ENCODE measurements at places on chromosomes 2 and 18. TPM values are rescaled to one million over a fixed set of nuclear protein-coding genes. Genes with fewer than 3 reads are reported as not detected.

GRCh38 chr2:170524828-170525565 is 190.1 kb upstream of the SP5 start:
- no peak for DNase-seq

DNA sequence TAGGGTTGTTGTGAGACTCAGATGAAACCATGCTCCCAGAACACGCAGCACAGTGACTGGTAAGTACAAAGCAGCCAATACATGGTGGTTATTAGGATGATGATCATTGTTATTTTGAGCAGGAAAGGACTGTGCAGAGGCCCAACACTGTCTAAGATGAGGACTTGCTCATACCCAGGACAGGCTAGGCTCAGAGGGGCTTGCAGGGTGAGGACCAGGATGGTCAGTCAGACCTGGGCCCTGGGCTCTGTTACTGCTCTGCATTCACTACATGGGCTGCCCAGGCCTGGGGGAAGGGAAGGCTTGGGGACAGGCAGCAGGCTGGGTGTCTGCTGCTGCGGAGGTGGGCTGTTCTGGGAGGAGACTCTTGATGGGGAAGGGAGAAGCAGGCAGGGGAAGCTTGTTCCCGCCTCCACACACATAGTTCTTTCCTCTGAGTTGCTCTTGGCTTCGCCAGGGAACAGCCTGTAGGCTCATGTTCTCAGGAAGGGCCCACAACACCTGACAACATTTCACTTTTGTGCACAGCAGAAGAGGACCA is 17.5 kb downstream of the CAPN13 start:
- DNase-seq: no peak

- DNase-seq: no peak
Measured at GRCh38 chr2:236554629-236555282, 14.9 kb upstream of the ACKR3 start.

DNA sequence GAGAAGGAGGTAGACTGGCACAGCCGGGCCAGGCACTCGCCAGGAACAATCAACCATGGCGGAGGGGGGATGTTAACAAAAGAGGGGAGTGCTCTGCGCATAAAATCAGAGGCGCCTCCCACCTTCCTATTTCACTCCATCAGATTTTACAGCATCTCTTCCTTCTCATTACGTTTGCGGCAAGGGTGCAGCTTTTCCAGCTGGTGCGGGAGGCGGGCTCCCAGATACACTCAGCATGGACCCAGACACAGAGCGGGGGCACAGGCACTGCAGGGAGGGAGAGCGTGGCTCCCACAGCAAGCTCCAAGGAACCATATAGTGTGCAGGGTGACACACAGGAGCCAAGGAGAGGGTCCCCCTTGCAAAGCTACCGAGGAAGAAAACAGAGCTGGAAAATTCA is 176.3 kb downstream of the EIPR1 start:
- no peak for DNase-seq

DNA sequence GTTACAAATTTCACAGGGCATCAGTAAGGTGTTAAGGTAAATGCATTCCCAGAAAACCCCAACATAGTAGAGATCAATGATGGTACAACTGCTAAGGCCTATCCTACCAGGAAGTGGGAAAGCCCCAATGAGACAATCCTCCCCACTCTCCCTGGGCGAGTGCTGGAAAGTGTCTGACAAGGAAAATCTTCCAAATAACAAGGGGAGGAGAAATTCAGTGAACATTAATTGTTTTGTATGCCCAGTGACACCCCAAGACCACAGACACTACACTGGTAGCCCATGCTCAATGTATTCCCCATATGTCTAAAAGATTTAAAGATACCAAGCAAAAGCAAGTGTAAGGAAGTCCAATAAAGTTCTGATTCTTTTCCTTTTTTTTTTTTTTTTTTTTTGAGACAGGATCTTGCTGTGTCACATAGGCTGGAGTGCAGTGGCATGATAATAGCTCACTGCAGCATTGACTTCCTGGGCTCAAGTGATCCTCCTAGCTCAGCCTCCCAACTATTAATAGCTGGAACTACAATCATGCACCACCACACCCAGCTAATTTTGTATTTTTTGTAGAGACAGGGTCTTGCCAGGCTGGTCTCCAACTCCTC is 24.7 kb downstream of the B4GALT6 start:
- no peak for DNase-seq

DNA sequence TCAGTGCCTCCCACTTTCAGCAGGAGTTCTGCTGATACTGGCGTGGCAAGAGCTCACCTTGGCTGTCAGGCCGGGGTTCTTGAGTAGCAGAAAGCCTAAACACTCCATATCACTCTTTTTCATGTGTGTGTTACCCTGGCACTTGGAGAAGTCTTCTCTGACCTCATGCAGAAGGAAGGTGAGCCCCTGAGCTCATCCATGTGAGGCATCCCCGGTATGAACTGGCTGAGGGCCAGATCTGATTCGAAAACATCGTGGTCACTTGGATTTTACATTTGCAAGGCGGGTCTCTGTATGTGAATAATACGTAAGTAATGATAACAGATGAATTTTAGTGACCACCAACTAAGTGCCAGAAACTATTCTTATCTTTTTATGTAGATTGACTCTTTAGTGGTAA is 93.6 kb downstream of the RAPGEF4 start:
- no peak for DNase-seq

DNA sequence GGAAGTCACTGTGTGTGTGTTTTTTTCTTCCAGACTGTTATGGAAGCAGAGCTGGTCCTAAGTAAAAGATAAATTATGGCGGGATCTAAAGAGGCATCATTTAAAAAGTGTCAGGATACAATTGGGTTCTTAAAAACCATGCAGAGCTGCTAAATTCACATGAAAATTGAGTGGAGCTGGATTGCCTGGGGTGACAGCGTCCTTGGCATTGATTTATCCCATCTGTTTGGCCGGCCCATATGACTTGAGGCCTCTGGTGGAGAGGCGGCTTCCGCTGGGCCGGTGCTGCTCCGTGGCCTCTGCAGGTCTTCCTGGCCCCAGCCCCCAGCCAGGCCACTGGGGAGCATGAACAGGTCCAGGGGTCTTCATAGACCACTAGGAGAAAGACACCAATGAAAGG is 165.5 kb downstream of the GLI2 start:
- DNase-seq: peak; percentile 73

DNA sequence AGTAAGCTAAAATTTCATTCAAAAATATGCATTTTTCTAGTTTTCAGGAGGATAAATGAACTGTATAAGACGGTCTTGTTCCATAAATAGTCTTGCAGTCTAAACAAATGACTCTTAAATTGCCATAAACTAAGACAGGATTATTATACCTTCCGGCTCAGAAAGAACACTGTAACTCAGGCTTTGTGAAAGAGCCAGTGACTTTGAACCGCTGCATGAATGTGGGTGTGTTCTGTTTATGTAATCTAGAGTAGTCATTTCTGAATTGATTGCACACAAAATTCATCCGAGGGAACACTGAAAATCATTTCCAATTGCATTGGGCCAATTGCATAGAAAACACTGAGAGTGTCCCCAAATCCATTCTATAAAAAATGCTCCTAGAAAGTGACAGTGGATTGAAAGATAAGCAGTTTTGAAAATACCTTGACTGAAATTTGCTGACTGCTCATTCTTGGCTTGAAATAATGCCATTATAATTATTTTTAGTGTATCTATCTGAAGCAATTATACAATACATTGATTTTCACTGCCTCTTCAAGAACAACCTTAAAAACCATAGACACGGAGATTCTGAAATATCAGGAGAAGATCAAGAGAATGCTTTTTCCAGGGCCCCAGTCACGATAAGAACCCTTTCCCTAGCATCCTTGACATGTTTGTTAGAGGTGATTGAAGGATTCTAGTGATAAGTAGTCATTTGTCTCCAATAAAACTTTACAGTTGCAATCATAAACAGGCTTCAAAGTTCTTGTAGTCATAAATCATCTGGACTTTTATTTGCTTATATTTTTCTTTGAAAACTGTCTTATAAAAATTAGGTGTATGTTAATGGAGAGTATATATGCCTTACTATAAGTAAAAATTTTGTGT is 55.4 kb downstream of the CNTNAP5 start:
- no peak for DNase-seq

DNA sequence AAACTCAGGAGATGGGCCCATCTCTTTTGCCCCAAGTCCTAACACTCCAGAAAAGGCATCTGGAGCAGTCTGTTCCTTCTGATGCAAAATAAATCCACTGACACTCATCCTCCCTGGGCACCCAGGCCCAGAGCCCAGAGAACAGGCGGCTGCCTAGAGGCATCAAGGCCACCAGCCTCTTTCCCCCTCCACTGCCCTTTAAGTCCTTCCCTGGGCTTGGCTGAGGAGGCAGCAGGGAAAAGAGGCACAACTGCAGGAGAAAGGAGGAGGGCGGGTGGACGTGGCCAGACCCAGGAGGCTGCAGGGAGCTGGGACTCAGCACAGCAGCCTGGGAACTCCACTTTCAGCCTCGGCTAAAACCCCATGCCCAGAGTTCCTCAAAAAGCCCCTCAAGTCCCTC is 99.7 kb upstream of the ID2 start:
- no peak for DNase-seq

- no peak for DNase-seq
Measured at GRCh38 chr2:14899621-14900414, 267.3 kb downstream of the LRATD1 start.

GRCh38 chr2:43707255-43708015 is 31.2 kb upstream of the C1GALT1C1L start:
- DNase-seq: peak; percentile 6

DNA sequence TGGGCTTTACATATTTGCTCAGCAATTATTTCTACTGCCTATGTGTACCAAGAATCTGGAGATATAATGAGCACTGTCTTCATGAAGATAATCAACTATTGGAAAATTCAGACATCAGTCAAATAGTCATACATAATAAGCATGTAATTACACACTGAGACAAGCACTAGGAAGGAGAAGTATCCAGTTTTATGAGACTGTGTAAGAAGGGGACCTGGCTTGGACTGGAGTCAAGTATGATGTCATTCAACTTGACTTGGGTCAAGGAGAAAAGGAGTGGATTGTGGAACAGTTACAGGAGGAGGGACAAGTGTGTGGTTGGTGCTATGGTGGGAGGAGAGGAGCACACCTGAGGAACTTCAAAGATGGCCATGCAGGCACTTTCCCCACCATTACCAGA is 419.8 kb upstream of the TRIB2 start:
- no peak for DNase-seq

GRCh38 chr2:76667821-76668271 is 854.3 kb downstream of the LRRTM4 start:
- peak; percentile 67 for DNase-seq

GRCh38 chr2:81250270-81250669 is 945.7 kb upstream of the LRRTM1 start:
- no peak for DNase-seq

GRCh38 chr18:71809711-71810110 is 734.4 kb downstream of the CBLN2 start:
- DNase-seq: no peak

DNA sequence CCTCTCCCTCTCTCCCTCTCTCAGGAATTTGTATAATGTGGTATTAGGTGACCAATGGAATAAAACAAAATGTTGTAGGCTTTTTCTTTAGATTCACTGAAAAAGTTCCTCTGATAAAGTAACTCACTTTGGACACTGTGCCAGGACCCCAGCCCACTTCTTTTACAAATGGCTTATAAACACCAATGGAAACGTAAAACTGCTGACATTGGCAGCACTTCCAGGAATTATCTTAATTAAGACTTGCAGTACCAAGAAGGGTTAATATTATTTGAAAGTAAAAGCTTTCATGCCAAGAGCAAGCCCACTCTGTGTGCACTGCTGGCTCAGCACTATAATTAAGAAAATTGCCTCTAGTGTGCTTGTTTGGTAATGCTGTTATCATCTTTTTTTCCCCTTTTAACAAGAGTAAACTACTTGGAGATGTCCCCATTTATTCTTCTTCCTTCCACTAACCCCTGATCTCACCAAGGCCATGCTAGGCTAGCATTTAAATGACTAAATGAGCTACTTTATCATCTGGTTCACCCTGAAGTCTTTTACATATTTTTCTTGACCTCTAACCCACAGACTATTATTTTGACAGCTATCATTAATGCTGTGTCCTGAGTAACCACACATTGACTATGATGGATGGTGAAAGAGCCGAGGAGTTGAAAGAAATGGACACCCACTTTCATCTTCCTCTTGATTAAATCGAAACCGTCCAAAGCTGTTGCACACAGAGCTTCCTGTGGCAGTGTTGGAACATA is 232.2 kb upstream of the ETAA1 start:
- no peak for DNase-seq

GRCh38 chr18:9172506-9173127 is 36.0 kb downstream of the ANKRD12 start:
- DNase-seq: no peak

GRCh38 chr18:79877163-79878091 is 74.0 kb downstream of the SLC66A2 start:
- DNase-seq: peak; percentile 41

DNA sequence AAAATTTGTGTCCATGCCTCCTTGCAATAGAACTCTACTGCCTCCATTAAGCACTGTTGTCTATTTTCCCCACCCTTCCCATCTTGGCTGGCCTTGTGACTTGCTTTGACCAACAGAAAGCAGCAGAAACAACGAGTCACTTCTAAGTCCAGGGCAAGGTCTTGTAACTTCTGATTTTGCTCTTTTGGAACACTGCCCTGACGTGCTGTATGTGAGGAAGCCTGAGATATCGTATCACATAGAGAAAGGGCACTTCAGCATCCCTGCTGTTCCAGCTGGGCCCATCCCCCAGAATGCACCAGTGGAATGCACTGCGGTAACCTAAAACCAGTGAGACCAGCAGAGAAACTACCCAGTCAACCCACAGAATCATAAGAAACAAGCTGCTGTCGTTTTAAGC is 28.1 kb downstream of the NCKAP1 start:
- DNase-seq: no peak

GRCh38 chr2:769771-770170 is 92.6 kb upstream of the TMEM18 start:
- no peak for DNase-seq

GRCh38 chr2:105800036-105800713 is 55.5 kb downstream of the NCK2 start:
- DNase-seq: no peak

DNA sequence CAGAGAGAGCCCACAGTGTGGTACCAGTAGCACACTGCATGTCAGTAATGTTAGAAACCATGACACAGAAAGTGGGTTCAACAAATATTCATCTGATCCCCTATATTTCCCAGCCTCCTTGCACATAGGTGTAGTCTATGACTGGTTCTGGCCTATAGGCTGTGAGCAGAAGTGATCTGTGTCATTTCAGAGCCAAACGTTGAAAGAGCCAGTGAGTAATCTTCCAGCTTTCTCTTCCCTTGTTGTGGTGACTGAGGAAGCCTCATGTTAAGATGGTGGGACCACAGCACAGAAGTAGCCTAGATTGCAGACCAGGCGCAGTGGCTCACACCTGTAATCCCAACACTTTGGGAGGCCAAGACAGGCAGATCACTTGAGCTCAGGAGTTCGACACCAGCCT is 4.1 kb downstream of the TMEM237 start:
- no peak for DNase-seq

- no peak for DNase-seq
Measured at GRCh38 chr2:59997371-59997770, 556.1 kb downstream of the BCL11A start.

The NT5C1B gene
- not detected for total RNA-seq

The SGO2 gene
- total RNA-seq: 2.6 TPM

The CXCR1 gene
- total RNA-seq: not detected

The MYO7B gene
- 0.12 TPM for total RNA-seq

The LIMS4 gene
- not detected for total RNA-seq

The OTOS gene
- not detected for total RNA-seq

The MC2R gene
- total RNA-seq: not detected

The FN1 gene
- 0.27 TPM for total RNA-seq

The CEP76 gene
- total RNA-seq: 22.4 TPM

The AKAIN1 gene
- not detected for total RNA-seq

The POMC gene
- not detected for total RNA-seq

The SAG gene
- 0.80 TPM for total RNA-seq

The CNNM4 gene
- 6.2 TPM for total RNA-seq

The CHST9 gene
- total RNA-seq: not detected

The MROH2A gene
- not detected for total RNA-seq
